Mesothelial cell of epicardium (in vitro differentiated cells): ENCODE measurements at places on chromosomes 16 and 17. TPM values are rescaled to one million over a fixed set of nuclear protein-coding genes. Genes with fewer than 3 reads are reported as not detected.

DNA sequence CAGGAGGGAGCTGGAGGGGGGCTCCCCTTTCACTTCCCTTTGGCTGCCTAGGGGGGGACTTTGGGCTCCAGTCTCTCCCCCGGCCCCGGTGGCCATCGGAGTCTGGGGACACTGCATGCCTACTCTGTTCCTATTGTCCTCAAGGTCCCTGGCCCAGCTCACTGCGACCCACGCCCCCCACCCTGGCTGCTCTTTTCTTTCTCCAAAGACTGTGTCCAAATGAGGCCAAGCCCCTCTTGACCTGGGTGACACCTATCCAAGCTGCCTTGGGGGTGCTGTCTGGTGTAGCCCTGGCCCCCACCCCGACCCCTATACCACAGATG, 12.9 kb downstream of the UBALD1 start:
- peaks cover 7% of the 10 kb centered on the region for H3K27me3 ChIP-seq
- no peak overlapping the region for H3K27ac ChIP-seq
- DNase-seq = no peak
- no peaks in the 10 kb centered on the region for H3K36me3 ChIP-seq
- H3K4me1 ChIP-seq = no peaks in the 10 kb centered on the region

FAM83G gene
- 14.5 to 15.0 TPM (median 15.0 TPM) in 3 replicates for total RNA-seq

CEMP1 gene
- 0.75 to 1.7 TPM (median 1.1 TPM) in 3 replicates for total RNA-seq

DNA sequence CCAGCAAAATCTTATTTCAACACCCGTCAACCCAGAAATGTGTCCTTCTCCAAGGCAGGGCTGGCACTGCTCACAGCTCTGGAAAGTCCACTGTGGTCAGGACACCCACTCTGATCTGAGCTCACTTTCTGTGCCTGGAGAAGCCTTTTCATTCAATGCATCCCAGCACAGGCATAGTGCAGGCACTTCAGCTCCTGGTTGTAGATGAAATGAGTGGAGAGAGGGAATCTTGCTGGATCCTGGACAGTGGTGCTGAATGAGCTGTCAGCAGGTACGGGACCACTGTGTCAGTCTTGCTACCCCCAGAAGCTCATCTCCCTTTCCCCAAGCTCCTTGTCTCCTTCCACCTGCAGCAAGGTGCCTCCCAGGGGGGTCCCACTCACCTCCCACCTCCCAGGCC, 86.1 kb upstream of the SALL1 start:
- H3K27me3 ChIP-seq = peaks cover 56% of the 10 kb centered on the region
- no peak overlapping the region for H3K27ac ChIP-seq
- no peak overlapping the region for H3K4me3 ChIP-seq
- H3K36me3 ChIP-seq = no peaks in the 10 kb centered on the region
- no peaks in the 10 kb centered on the region for H3K4me1 ChIP-seq

KRTAP4-6 gene
- not detected in 3 replicates for total RNA-seq

DNA sequence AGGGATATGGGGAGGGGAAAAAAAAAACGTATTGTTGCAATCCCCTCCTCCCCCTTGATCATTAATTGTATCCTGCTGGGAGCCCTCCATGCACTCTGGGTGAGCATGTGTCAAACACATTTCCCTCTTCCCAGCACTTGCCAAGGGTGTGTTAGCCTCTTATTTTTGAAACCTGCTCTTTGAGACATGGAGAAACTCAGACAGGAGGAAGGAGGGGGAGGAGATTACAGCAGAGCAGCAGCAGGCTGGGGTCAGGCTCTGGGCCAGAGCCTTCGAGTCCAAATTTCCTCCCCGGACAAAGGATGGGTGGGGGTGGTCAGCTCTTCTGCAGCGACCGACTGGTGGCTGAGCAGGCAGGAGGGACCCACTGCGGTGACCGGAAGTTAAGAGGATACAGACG, 64.7 kb downstream of the SOX9 start:
- H3K27ac ChIP-seq = no peak overlapping the region
- peaks cover 7% of the 10 kb centered on the region for H3K4me1 ChIP-seq
- no peaks in the 10 kb centered on the region for H3K36me3 ChIP-seq
- H3K27me3 ChIP-seq = no peaks in the 10 kb centered on the region
- H3K4me3 ChIP-seq = no peak overlapping the region
